ENCODE measurements at places on chromosomes 5 and 9.
A peak's percentile ranks its signal among the peaks of the same experiment; 100 is the strongest.

- no peak for DNase-seq
Measured at GRCh38 chr5:112200131-112200530, 218.9 kb downstream of the EPB41L4A start.

DNA sequence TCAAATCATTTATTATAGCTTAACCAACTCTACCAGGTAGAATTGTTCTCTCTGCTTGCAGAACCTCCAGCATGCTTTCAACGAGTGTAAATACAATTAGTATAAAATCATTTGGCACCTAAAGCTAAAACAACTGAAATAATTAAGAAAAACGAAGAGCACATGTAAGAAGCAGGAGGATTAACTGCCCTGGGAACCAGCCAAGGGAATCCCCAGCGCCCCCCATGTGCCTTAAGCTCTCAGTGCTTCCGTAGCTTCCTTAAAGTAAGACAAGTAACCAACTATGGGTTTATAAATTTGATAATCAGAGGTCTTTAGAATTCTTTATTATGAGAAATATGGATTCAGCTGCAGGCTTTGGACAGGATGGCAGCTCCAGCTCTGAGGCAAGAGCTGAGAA, 402.4 kb downstream of the RAB3C start:
- DNase-seq = no peak

GRCh38 chr9:69933445-69933844, 110.2 kb upstream of the MAMDC2 start:
- DNase-seq = no peak

DNA sequence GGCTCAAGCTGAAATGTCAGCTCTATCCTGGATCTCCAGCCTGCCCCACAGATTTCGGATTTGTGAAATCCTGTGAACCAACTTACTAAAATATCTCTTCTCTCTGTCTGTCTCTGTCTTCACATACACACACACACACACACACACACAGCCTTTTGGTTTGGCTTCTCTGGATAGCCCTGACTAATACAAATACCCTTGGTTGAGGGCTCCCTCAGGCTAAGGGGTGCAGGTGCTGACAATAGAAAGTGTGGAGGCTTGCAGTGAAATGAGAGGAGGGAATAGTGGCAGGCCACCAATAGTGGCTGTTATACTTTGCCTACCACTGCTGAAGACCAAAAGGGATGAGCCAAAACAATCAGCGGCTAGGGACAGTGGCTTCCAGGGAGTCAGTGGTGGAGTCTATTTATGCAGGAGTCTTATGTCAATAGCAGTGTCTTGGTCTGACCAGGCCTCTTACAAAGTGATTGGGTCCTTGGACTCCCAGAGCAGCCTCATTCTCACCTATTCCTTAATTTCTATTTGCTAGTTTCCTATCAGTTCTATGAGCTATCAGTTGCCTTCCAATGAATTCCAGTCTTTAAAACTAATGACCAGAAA, 93.2 kb upstream of the GAS1 start:
- no peak for DNase-seq

- no peak for DNase-seq
Measured at GRCh38 chr9:128242828-128243214, 33.0 kb downstream of the GOLGA2 start.

DNA sequence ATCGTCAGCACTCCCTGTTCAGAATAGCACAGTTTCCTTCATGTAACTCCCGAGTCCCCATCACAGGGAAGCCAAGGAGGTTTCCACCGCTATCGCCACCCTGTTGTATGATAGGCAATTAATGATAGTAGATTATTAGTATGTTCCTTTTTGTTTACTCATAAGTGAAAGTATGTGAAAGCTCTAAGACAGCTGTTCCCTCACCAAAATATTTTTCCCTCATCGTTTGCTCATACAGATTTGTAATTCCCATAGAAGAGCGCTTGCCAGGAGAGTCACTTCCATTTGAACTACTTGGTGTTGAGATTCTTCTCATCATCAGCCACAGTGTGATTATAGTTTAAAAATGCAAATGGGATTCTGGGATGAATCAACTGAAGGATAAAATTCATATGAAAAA, 140.9 kb downstream of the PAM start:
- no peak for DNase-seq

DNA sequence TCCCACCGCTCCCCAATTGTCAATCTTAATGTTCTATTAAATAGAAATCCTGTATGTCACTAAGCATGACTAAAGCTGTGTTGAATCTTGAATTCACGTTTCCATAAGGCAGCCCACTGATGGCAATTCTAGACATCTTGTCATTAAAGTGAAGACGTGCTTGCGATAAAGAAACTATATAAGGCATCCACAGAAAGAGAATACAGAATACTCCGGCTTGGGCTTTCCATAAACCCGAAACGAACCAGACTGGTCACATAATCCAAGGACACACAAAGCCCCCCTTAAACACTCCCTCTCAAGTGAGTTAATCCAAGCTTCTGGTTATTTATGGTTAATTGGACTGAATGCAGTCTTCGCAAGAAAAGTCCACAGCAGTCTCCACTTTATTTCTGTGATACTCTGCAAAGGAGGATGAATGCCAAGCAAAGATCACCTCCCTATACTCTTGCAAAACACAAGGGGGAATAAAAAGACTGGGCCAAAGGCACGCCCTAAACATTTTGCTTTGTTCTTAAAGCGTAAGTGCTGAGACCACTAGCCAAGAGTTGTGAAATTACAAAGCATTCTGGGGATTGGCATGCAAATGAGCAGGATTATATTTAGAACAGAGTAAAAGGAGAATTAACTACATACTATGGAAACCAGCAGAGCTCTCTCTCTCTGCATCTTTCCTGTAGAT, 54.7 kb downstream of the DPYSL3 start:
- peak; percentile 93 for DNase-seq

DNA sequence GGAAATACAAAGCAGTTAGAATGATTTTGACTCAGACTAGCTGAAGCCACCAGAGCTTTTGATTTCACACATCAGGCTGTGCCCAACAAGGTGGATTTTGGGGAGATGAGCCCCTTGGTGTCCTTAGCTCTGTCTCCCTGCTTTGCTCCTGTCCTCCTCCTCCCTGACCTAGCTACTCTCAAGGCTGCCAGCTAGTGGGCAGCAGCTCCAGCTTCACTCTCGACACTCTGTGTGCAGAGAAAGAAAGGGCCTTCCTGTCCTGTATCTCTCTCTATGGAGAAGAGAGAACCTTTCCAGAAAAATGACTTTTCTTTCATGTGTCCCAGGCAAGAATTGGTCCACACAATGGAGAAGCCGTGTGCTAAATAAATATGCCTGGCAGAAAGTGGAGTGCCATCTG, 446.2 kb downstream of the SEMA5A start:
- DNase-seq = no peak

DNA sequence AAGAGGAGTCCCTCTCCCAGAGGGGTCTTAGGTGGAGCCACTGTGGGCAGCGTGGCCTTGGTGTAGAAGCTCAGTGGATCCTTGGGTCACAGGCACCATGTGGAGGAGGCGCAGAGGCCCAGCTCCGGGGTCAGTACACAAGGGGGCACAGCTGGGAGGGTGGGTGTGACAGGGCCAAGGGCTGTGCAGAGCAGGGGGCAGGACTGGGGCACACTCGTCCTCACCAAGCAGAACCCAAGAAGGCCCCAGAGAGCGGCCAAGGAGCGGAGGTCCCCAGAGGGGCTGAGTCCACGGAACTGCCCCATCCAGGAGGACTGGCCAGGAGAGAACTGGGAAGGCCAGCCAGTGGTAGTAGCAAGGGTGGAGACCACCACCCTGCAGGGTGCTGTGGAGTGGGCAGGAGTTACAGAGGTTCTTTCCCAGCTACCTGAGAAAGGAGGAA, 2.5 kb upstream of the LPCAT1 start:
- no peak for DNase-seq

- DNase-seq = no peak
Measured at GRCh38 chr5:113199122-113199905, 222.7 kb downstream of the DCP2 start.

DNA sequence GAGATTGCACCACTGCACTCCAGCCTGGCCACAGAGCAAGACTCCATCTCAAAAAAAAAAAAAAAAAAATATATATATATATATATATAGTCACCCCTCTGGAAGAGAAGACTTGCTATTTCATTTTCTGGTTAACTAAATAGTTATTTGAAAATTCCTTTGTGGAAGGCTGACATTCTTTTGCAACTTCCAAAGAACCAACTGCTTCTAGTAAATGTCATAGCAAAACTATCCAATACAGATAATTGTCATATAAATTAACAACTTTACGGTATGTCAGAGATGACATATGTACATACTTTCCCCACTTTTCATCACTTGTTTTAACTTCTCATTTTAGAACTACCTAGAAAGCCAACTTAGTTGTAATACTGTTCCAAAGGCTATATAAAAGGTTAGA, 50.9 kb downstream of the PRUNE2 start:
- no peak for DNase-seq

DNA sequence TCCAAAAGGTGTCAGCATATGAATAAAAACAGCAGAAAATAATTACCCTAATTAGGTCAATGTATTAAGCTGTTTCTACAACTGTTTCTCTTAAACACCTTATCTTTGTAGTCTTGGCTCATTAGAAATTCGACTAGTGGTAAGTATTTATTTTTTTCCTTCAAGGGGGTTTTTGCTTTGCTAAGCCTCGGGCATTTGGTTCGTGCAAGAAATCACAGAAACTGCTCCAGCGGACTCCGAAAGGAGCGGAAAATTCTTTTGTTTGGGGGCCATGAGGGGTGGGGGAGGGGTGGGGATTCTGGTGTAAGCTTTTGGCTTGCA, 757 bp downstream of the ZBED3 start:
- DNase-seq = peak; percentile 65

- no peak for DNase-seq
Measured at GRCh38 chr9:98494852-98495251, 213.9 kb downstream of the GABBR2 start.

- no peak for DNase-seq
Measured at GRCh38 chr9:87022178-87022577, 74.9 kb upstream of the GAS1 start.

DNA sequence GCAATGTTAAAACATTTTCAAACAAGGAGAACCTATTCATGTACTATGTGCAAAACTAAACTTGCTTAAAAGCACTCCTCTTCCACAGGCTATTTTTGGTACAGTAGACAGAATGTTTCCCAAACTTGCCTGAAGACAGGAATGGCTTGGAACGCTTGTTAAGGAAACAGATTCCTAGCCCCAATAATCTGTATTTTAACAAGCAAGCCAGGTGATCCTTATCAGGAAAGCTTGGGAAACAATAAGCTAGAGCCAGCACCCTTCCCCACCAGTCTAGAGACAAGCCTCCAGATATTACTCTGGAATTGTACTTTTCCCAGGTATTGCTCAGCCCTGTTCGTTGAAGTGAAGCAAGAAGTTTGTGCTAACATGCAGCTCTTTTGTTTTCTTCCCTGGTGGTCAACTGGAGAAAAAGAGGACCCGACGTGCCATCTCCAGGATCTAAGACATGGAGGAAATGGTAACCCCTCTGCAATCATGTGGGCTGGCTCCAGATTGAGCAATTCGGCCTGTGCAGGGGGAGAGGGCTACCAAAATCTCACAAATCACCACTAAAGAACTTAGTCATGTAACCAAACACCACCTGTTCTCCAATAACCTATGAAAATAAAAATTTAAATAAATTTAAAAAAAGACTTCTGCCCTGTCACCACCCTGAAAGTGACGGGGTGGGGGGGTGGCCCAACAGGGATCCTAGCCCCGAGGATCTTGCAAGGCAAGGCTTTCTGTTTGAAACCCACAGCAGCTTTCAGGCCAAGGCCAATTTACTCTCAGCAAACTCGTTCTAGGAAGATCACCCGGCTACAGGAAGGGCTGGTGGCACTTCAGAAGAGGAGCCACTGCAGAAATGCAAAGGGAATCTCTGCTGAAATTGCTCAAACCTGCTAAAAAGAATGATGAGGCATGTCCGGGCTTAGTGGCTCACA, 48.6 kb downstream of the SHB start:
- no peak for DNase-seq

GRCh38 chr5:179124853-179125788, 64.9 kb downstream of the ZNF354C start:
- DNase-seq = no peak

DNA sequence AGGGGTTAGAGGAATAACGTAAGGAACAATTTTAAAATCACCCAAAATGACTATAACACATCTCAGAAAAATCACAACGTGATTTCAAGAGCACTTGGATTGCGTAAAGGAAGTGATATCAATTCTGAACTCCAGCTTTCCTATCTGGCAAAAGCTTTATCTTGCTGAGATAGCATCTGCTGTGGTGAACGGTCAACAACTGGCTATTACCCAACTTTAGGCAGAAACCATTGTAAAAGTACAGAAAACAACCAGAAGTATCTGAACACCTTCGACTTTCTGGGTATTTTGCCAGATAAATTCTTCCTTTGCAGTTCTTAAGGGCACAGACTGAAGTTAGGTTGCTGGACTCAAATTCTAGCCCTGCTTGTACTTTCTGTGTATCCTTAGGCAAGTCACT, 9.2 kb downstream of the ABLIM3 start:
- no peak for DNase-seq

GRCh38 chr9:124353811-124354274, 61.4 kb downstream of the PSMB7 start:
- DNase-seq = no peak

GRCh38 chr9:133737071-133737773, 930 bp downstream of the SARDH start:
- no peak for DNase-seq

DNA sequence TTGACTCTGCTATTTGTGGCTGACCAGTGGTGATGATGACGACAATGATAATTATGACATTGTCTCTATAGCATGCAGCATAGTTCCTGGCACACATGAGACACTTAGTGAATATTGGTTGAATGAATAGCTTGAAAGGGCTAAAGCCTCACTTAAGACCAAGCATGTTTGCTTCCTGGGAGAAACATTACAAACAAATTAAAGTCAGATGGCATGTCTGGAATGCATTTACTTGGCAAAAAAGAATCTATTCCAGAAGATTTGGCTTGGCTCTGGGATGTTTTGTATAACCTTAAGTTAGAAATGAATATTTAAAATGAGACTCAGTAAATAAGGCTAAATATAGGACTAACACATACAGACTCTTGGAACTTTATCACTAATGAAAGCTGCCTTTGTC, 21.6 kb downstream of the GAS1 start:
- peak; percentile 77 for DNase-seq

DNA sequence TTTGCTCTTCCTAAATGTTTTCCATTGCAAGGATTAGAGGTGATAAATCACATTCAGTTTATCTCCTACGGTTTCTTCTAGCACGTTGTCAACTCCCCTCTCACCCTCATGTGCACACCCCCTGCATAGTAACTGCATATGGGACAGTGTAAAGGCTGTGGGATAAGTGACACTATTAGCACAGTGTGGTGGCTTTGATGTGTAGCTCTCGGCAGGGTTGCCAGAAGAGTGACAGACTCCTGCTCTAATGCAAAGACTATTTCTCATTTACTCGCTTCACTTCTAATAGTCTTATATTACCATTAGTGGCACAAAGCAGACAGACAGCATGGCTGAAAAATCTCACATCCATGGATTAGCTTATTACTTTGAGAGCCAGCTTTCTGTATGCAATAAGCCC, 454.6 kb downstream of the CETN3 start:
- DNase-seq = peak; percentile 8

- DNase-seq = no peak
Measured at GRCh38 chr5:6501701-6502100, 53.0 kb downstream of the UBE2QL1 start.

- no peak for DNase-seq
Measured at GRCh38 chr5:100186181-100186580, 349.0 kb upstream of the FAM174A start.
